CD4-positive, alpha-beta T cell treated with Interleukin-6 at 100 ng/mL for 8 hours (primary cell): ENCODE measurements at places on chromosomes 13 and 19.

DNA sequence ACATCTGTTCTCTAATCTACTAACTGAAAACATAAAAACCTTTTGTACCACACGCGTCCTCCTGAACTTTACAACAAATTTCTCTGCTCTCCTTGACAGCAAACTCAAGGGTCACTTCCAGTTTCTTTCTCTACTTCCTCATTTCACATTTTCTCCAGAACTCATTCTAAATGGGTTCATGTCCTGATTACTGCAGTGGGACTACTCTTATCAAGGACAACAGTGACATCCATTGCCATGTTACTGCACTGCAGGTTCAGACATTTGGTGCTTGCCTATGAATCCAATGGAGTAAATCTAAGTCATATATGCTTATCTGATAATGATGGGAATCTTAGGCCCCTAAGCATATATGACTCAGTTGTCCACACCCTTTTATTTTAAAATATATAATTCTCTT, 35.3 kb downstream of the FPR3 start:
- no peak for DNase-seq

- DNase-seq, result peak; percentile 28
Measured at GRCh38 chr13:44436589-44437337, 63.1 kb downstream of the SERP2 start.

DNA sequence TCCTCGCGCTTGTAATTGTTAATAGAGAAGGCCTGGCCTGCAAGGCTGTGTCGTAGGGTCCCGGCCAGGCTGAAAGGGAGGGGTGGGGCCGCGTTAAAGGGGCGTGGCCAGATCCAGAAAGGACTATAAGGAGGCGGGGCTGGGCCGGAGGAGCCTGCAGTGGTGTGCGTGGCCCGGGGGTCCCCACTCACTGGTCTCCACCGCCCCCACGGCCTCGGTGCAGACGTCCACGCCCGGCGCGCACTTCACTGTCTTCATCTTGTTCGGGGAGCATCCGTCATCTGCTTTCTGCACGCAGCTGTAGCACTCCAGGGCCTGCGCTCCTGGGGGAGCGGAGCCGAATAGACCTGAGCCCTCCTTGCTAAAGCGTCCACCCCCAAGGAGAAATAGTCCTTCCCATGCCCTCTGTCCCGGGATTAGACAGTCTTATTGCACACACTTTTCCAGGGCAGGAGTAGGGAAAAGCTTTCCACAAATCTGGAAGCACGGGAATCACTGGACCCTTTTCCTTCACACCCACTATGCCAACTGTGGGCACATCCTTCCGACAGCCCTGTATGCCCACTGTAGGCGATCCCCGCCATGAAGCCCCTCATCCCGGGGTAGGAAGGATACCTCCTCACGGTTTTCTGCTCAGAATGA, 1.2 kb downstream of the LYPD3 start:
- no peak for DNase-seq

DNA sequence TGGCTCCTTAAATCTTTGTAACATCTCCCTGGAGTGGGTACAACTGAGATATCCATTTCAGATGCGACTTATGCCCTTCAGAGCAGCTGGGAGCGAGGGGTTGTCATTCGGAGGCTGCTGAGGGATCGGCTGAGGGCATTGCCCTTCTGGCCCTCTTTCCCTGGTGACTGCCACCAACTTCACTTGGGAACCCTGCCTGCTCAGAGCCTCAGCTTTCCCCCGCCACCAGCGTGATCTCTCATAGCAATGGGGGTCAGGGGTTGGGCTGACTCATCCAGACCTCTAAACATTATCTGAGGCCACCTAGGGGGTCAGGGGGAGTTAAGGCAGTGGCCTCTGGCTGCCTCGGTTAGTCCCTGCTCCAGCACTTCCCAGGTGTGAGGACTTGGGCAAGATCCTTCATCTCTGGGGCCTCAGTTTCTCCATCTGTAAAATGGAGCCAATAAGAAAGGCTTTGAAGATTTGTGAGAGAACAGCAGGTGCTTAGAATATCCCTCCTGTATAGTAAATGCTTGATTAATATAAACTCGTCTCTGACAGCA, 1.1 kb downstream of the PRX start:
- DNase-seq, result no peak

- no peak for DNase-seq
Measured at GRCh38 chr13:44230071-44230470, 143.6 kb upstream of the SERP2 start.

GRCh38 chr19:6473647-6474046, 7.9 kb downstream of the DENND1C start:
- no peak for DNase-seq

DNA sequence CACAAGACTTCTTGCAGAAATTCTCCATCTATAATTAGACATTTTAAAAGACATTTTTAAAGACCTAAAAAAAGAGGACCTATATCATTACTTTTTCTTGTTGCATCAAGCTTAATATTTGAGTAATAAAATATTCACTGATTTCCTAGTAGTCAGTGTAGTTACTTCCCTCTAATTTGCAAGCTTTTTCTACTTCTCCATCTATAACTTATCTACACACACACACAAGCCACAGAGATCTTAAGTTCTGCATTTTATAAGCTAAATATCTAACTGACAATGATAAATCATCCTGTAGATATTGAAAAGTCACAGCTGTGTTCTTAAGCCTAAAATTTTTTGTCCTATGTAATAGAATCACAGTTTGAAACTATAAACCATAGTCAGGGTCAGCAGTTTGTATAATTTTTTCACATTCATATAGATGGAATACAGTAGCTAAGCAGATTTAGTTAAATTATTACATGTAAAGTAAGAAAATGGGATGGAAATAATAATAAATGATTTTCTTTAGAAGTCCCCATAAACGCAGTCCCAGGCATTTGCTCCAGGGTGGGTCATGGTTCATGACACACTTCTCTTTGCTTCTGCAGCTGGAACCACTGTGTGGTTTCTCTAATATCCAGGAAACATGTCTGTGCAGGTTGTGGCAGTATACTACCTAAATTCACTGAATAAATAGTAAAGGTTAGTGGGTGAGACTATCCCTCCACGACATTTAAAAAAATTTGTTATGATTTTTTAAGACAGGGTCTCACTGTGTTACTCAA, 60.2 kb downstream of the ESD start:
- no peak for DNase-seq

DNA sequence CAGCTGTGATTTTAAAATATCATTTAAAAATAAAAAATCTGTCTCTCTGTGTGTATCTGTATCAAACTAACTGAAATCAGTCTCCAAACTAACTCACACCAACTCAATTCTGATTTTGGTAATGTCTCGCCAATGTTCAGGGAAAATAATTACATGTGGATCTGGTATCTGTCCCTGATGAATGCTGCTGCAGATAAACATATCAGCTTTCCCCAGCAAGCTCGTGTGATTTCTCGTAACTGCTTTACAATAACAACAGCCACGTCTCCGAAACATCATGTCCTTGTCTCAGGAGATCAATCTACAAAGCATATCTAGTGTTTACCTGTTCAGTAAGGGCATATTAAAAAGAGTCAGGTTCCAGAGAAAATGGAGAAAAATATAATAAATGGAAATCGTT, 129.0 kb downstream of the IRS2 start:
- DNase-seq, result no peak

- no peak for DNase-seq
Measured at GRCh38 chr13:43877766-43878165, 1.8 kb downstream of the CCDC122 start.

DNA sequence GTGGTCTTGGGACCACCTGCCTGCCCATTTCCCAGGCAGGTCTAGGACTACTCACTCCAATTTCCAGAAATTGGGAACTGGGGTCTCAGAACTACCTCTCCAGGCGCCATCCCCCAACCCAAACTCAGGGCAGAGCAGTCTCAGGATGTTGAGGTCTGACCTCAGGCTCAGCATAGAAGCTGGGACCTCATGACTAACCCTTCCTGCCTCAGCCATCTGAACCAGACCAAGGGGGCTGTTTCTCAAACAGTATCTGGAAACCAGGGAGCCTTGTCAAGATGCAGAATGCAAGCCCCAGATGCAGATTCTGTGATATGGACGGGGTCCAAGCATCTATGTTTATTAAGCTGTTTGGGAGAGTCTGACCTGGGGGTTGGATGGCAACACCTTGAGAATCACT, 1.3 kb downstream of the FBXW9 start:
- no peak for DNase-seq

DNA sequence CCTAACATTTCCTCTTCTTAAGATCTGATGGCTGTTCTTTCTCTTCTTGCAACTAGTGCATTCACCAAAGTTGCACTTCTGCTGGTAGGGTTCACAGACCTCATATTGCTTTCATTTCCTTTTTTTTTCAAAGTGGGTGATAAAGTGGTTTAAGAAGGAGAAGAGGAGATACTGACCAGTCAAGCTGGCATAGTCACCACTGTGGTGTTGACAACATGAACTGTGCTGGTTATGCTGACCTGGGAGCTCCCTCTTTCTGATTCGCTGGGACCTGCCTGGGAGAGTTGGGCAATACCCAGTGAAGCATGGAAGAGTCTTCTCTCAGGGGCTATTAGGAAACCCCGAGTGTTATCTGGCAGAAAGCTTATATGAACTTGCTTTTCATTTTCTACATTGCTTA, 222.9 kb downstream of the SLITRK5 start:
- DNase-seq, result no peak

DNA sequence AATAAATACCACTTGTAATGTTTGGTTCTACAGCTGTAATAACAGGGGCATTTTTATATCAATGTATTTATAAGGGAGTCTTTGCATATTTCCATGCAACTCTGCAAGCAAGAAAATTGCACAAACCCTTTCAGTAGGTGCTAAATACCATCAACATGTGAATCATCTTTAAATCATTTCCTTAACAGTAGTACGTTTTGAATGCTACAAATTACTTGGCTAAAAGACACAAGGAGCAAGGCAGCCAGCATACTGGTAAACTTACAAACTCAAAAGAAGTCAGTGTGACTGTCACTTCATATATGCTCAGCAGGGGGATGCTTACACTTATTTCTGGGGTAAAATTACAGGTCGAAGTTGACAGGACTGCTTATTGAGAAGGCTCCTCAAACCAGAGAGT, 402.4 kb downstream of the EFNB2 start:
- no peak for DNase-seq

- peak; percentile 59 for DNase-seq
Measured at GRCh38 chr13:42970824-42971690, 21.0 kb downstream of the EPSTI1 start.

DNA sequence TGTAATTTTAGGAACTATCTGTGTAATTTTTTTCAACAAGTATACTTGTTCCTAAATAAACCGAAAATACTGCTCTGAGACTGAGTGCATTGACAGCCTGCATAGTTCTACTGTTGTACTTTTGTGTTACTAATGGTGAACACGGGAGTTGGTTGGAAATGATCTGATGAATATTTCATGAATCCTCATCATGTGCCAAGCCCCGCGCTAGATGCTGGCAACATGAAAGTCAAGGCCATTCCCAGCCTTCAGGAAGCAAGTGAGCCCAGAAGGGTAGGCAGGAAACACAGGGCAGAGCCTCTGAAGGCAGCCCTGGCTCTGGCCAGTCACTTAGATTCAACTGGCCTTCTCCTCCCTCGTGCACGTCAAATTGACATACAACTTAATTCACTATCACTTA, 106.1 kb downstream of the ABCC4 start:
- no peak for DNase-seq

DNA sequence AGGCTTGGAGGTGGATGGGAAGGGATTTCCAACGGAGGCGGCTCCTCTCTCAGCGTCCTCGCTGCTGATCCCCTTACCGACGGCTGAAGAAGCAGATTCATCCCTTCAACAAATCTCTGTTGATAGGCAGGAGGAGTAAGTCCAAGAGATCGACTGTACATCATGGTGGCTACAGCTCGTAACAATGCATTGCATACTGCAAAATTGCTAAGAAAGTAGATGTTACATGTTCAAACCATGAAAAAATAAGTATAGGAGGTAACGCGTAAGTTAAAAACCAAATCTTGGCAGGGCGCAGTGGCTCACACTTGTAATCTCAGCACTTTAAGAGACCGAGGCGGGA, 468 bp upstream of the SLC39A3 start:
- DNase-seq, result no peak

- no peak for DNase-seq
Measured at GRCh38 chr19:4519521-4520277, 1.4 kb upstream of the PLIN4 start.

GRCh38 chr13:48532256-48532505, 699 bp downstream of the RCBTB2 start:
- DNase-seq, result no peak

DNA sequence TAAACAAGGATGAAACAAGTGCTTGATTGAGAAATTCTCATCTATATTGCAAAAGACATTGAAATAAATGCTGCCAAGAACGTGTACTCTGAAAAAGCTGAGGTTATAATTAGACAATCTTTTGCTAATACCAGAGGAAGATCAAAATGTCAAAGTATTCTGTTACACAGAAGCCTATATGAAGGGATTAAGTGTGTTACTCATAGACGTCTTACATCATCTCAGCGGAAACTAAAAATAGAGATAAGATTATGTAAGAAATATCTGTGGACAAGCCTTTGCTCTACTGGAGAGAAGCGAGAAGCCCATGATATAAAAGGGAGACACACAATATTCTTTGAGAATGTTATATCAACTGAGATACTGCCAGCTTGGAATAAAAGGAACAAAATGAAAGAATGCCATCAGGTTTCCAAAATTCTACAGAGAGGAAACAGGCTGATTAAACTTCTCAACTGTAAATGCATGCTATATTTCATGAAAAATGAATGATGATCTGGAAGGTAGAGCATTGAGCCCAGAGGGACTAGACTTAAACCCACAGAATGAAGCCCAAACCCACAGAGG, 699.0 kb downstream of the GPC5 start:
- DNase-seq, result no peak

DNA sequence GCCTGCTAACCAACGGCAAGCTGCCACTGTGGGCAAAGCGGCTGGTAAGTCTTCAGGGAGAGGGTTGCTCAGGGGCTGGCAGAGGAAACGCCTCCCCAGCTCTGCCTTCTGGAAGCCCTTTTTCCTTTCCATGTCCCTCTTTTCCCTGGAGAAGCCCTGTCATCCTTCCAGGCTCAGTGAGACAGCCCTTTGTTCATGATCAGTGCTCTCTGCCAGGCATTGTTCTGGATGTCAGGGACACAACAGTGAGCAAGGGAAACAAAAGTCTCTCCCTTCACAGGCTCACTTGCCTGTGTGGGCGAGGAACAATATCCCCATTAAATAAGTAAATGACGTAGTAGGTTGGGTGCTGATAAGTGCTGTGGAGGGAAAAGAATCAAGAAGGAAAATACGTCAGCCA, 13.9 kb upstream of the OVOL3 start:
- DNase-seq, result no peak

DNA sequence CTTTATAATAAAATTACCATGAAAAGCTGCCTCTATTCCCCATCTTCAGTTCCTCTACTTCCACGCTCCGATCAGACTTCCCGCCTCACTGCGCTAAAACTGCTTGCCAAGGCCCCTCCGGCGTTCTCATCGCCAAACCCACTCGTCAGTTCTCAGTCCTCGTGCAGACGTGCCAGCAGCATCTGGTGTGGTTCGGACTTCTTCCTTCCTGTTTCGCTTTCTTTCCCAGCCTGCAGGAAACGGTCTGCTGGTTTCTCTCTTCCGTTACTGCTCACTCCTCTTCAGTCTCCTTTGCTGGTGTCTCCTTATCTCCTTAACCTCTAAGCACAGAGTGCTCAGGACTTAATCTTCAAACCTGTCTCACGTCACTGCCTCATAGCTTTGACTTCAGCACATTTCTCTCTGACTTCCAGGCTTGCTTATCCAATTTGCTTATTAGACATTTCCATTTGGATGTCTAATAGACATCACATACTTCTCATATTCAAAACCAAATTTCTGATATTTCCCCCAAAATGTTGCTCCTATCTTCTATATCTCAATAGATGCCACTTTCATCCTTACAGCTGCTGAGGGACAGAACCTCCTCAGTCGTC, 40.3 kb downstream of the RCBTB2 start:
- DNase-seq, result peak; percentile 84
